GM12865 (cell line): ENCODE measurements at places on chromosomes 2 and 18.

DNA sequence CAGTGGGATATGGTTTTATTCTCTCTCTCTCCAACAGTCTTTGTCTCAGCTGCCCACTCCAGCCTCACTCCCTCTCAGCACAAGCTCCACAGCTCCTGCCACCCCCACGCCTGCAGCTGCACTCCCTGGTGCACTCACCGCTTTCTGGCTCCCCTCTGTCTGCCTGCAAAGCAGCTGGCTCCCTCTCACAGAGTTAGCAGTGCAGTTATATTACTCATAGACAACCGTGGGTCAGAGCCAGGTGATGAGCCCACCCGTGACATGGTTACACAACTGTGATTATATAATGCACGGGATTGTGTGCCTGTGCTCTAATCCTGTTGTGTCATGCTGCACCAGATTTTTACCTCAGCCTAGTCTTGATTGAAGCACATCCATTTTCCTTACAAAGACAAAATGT is 276.9 kb upstream of the CHAC2 start:
- DNase-seq = no peak

DNA sequence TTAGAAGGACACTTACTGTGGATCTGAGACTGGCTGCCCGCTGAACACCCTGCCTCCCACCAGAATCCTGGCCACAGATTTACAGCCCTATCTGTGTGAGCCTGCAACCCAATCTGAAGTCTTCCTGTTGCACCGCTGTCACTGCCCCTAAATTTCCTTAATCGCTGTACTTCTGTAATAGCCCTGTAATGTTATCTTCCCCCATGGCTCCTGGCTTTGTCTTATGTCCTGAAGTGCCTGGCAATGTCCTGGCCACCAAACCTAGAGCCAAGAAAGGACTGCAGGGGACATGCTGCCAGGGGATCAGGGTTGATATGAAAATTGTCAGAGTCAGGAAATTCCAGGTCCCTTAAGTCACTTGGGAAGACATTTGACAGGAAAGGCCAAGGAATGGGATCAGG is 52.7 kb downstream of the FHOD3 start:
- no peak for DNase-seq

- no peak for DNase-seq
Measured at GRCh38 chr2:100017633-100018032, 124.8 kb downstream of the AFF3 start.

- DNase-seq = no peak
Measured at GRCh38 chr2:167646557-167646956, 600.8 kb downstream of the STK39 start.

DNA sequence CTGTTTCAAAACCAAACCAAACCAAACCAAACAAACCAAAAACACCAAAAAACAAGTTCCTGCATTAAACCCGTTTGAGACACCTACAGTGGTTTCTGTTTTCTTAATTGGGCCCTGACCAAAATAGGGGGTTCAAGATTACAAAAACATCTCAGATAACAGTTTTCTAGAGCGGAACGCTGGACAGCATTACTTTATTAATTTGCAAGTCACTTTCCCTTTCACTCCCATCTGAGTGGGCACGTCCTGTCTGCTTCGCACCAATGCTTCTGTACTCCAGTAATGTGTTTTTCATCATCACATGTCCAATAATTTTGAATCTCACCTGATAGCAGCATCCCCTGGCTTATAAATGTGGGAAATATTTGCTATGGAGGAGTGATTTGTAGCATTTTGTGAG is 11.7 kb upstream of the MYO1B start:
- DNase-seq = peak; percentile 13

- no peak for DNase-seq
Measured at GRCh38 chr18:56799756-56800155, 148.6 kb downstream of the WDR7 start.

GRCh38 chr2:239326831-239327535 is 73.8 kb downstream of the HDAC4 start:
- DNase-seq = peak; percentile 73

GRCh38 chr2:219513787-219514186 is 495 bp upstream of the ASIC4 start:
- DNase-seq = no peak
